ENCODE measurements at places on chromosomes 5 and 9.

GRCh38 chr9:129490583-129491486 lies 130.1 kb downstream of the C9orf50 start:
- no peak for DNase-seq

GRCh38 chr9:105205787-105206495 lies 38.5 kb upstream of the SLC44A1 start:
- no peak for DNase-seq

DNA sequence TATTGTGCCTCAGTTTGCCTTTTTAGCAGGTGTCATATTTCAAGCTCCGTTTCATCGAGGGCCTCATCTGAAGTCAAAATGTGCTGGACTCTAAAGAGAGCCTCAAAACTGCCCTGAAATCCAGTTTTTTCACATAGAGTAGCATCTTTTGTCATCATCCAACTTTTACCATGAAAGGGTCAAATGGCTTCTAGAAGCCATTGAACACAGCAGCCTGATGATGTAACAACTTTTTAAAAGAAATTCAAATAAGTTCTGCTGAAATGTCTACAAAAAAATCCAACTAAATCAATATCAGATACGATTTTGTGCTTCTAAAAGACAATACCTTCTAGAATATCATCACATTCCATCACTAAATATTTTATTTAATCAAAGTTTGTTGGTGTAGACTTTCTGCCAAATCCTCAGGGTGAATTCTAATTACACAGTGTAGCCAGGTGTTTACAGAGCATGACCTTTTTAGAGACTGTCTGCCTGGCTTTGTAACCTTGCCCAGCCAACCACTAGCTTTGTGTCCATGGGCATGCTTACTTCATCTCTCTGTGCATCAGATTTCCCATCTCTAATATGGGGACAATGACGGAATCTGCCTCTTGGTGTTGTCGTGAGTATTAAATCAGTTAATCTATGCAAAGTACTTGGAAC lies 505.0 kb downstream of the EBF1 start:
- DNase-seq, result no peak

- no peak for DNase-seq
Observed at GRCh38 chr5:140192715-140193430, 17.9 kb downstream of the CYSTM1 start.

- no peak for DNase-seq
Observed at GRCh38 chr5:133524666-133525065, 87.7 kb downstream of the FSTL4 start.

- no peak for DNase-seq
Observed at GRCh38 chr5:52796031-52796430, 8.3 kb downstream of the ITGA1 start.
